ENCODE measurements at places on chromosomes 5 and 9.

DNA sequence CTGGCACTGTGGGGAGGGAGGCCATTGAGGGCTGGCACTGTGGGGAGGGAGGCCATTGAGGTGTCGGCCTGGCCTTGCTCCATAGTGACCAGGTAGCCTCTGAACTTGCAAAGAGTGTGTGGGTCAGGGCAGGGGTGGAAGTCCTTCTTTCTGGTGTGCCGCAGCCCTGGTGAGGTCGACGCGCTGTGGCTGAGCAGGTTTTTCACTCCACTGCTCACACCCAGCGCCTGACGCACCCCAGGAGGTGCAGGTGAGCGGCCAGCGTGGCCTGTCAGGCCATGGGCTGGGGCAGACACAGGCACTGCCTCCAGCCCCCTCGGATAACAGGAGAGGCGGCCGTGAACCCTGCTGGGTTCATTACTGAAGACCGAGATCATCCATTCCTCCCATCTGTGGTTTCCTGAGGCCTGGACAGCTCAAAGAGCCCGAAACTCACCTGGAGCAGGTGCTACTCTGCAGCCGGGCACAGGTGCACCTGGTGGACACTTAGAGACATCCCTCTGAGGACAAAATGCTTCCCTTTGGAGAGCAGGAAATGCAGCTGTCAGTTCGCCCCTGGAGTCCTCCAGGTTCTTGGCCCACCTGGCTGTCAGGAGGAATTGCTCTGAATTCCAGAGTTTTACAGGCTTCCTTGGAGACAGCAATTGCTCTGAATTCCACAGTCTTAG, 32.4 kb downstream of the LHX3 start:
- no peak for DNase-seq

- DNase-seq, result no peak
Observed at GRCh38 chr5:137734962-137735554, 831 bp downstream of the KLHL3 start.

DNA sequence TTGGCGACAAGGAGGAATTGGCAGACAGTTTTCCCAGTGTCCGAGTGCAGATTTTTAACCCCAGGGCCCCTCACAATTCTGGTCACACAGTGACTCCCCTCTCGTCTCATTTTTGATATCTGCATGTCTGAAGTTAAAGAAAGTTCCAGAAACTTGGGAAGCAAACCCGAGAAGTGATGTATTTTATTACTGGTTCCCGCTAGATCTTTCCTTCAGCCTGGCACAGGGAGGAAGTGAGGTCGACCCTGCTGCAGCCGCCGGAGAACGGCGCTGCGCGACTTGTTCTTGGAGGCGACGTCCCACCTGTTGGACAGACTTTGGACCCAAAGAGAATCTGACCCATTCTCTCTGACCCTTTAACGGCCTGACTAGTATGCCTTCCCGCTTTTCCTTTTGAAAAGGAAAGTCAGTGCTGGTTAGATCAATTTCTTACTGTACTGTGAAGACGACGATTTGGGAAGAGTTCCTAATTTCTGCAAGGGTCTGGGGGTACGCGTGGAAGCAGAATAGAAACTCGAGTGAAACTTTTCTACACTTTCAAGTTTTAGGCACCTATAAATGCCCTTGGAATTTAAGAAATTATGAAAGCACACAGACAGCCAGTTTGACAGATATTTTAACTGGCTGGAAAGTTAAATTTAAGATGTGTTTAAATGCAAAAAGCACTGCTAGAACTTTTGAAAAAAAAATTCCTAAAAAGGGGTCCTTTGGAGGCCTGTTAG, 744 bp downstream of the OTULIN start:
- no peak for DNase-seq

GRCh38 chr5:174563899-174564298, 160.5 kb upstream of the MSX2 start:
- DNase-seq, result no peak

GRCh38 chr5:163712011-163712410, 206.6 kb downstream of the MAT2B start:
- no peak for DNase-seq

DNA sequence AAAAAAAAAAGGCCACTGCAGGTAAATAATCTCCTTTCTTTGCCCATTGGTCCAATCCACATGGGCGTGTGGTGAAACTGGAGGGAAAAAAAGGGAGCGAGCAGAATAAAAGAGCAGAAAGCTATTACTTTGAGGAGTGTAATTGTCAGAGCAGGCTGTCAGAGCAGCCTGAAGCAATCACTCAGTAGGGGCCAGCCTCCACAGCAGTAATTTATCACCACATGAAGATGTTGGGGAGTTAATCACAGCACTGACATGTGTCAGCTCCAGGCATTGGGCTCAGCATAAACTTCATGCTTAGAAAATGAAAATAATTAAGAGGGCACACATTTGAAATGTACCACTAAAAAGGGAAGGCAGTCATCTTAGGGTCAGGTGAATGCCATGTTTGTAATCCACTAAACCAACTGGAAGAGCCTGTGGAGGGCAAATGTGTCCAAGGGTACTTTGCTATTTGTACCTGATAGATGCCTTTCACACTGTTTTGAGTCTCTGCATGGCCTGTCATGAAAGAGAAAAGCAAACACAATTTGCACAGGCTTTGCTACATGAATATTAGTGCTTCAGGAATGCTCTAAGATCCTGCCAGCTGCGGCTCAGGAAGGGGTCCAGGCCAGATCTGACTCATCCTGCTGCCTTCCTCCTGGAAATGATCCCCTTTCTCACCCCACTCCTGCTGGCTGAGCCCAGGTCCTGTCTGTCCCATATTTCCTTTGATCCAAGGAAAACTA, 2.9 kb upstream of the PTGER4 start:
- no peak for DNase-seq

GRCh38 chr5:35856765-35857351, at the start of gene IL7R:
IL7R (plus strand) TSS chr5:35856891; CDS start chr5:35856978, 87 bp downstream.
- DNase-seq, result no peak

DNA sequence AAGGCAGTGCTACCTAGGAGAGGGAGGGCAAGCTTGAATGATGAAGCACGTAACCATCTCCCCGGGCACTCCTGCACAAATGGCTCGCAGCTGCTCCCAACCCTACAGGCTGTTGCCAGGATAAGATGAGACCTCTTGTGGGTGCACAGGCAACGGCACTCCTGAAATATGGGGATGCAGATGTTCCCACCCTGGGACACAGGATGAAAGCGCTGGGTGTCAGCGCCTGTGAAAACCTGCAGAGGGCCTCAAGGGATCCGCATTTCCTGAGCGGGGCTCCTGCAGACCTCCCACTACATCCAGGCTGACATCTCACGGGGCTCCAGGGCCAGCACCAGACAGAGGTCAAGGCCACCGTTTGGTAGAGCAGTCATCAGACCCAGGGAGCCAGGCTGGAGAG, 60.7 kb downstream of the SMIM23 start:
- DNase-seq, result no peak

GRCh38 chr5:35457912-35458823, 159.5 kb upstream of the SPEF2 start:
- no peak for DNase-seq

DNA sequence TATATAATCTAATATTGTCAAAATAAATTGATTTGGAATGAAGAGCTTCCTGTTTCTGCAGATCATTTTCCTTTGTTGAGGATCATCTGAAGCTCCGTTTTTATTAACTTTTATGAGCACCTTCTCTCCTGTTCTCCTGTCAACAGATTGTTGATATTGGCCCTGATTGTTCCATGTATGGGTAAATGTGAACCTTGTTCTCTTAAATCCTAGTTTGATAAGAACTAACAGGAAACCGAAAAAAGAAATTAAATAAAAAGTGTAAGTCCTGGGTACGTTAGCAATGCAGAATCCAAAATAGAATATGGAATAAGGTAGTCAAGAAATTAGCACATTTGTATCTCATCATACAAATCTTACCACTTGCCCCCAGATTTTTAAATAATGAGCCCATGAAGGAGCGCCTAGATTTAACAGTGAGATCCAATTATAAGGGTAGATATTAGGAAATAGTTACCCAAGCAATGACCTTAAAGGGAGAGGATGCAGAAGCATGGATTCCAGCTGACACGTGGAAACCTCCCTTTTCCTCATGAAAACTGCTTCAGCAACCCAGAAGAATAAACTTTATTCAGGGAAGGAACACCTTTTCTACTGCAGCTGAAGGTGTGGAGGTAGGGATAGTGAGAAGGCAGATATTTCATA, 80.8 kb upstream of the PIK3R1 start:
- no peak for DNase-seq

DNA sequence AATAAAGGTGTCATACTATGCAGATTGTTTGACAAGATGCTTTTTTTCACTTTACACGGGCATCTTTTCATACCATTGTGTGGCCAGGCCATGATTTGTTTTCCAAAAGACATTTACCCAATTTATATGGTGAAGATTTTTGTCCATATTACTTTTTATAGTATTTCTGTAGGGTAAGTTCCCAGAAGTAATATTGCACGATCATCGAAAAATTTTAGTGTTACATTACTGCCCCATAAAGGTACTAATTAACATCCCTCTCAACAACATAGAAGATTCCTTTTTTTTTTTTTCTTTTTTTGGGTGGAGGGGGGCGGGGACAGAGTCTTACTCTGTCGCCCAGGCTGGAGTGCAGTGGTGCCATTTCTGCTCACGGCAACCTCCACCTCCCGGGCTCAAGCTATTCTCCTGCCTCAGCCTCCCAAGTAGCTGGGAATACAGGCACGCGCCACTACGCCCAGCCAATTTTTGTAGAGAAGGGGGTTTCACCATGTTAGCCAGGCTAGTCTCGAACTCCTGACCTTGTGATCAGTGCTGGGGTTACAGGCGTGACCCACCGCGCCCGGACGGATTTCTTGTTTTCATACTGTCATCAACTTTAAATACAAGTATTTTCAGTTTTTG, 1.2 kb upstream of the ROPN1L start:
- DNase-seq, result no peak

- DNase-seq, result no peak
Observed at GRCh38 chr9:107613321-107613720, 123.8 kb upstream of the KLF4 start.

GRCh38 chr9:35563791-35564197, 41.3 kb upstream of the TESK1 start:
- no peak for DNase-seq

- no peak for DNase-seq
Observed at GRCh38 chr5:5044247-5044840, 95.8 kb upstream of the ADAMTS16 start.

- DNase-seq, result peak; percentile 62
Observed at GRCh38 chr5:77143998-77144836, 57.1 kb upstream of the ZBED3 start.

GRCh38 chr5:132310141-132310834, 16.1 kb downstream of the SLC22A4 start:
- DNase-seq, result no peak

GRCh38 chr5:56480078-56480704, 247.1 kb upstream of the ANKRD55 start:
- DNase-seq, result no peak

DNA sequence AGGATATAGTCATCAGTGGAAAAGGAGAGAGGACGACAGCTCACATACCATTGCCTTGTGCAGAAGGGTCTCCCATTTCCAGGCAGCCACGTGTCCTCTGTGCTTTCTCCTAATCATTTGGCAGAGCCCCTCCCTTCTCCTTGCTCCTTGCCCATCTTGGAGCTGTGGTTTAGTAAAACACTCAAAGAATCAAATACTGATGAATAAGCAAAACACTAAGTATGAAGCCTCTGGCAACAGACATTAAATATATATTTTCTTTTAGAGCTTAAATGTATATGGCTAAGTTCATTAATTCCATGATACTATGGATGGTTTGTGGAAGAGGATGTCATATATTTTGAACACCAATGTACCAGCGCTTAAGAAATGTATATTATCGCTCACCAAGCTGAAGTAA, 278.5 kb downstream of the SAXO1 start:
- DNase-seq, result no peak

- no peak for DNase-seq
Observed at GRCh38 chr5:18732556-18733479, 1098.6 kb downstream of the TAF11L14 start.

GRCh38 chr9:122988920-122989621, 44.4 kb upstream of the GPR21 start:
- DNase-seq, result no peak

- DNase-seq, result no peak
Observed at GRCh38 chr9:115591584-115591984, 473.6 kb upstream of the TNC start.

- no peak for DNase-seq
Observed at GRCh38 chr5:58466939-58467338, 7.1 kb upstream of the PLK2 start.

All from CD8-positive, alpha-beta T cell (primary cell).